ENCODE measurements at places on chromosomes 6 and 20.
A peak's percentile ranks its signal among the peaks of the same experiment; 100 is the strongest.

- DNase-seq = no peak
These were observed 705 bp upstream of the UTRN start for GRCh38 chr6:144284478-144284782.

- no peak for DNase-seq
These were observed 183.2 kb downstream of the TINAG start for GRCh38 chr6:54491431-54491830.

- no peak for DNase-seq
These were observed 15.1 kb upstream of the ZSCAN9 start for GRCh38 chr6:28209753-28210535.

DNA sequence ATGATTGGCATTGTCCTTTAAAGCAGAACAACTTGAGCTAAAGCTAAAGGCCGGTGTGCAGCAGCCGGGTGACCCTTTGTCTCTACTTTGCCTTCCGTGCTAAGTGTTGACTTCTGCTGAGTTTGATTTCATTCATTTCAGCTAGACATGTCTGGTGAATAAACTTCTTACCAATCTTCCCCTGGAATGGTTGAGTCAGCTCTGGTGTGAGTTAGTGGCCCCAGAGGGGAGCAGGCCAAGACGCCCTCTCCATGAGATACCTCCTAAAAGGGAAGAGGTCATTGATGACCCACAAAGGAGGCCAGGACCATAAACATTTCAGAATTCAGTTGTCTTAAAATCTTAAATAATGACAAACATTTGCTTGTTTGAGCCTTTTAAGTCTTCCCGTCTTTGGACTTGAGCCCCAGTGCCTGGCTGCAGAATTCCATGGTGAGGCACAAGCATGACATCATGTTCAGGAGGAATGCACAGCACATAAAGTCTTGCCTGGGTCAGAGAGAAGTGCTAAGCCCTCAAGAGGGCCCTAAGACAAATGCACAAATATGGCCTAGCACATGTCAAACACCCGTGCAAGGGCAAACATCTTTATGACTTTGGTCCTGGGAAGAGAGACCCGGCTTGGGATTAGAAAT lies 96.3 kb upstream of the NEDD9 start:
- peak; percentile 37 for DNase-seq

- DNase-seq = no peak
These were observed 17.7 kb upstream of the MYB start for GRCh38 chr6:135163440-135163738.

GRCh38 chr6:130027948-130028347 lies 9.6 kb downstream of the L3MBTL3 start:
- DNase-seq = no peak

- DNase-seq = no peak
These were observed 65.9 kb downstream of the AIG1 start for GRCh38 chr6:143126574-143126941.

- DNase-seq = no peak
These were observed 29.0 kb downstream of the BPIFB1 start for GRCh38 chr20:33311996-33312395.

All from suppressor macrophage (primary cell).